ENCODE measurements at places on chromosomes 1 and 21.

GRCh38 chr1:218711884-218712674 is 366.9 kb downstream of the TGFB2 start:
- no peak for DNase-seq

- peak; percentile 52 for DNase-seq
Observed at GRCh38 chr1:77038000-77038399, 170.7 kb downstream of the ST6GALNAC5 start.

DNA sequence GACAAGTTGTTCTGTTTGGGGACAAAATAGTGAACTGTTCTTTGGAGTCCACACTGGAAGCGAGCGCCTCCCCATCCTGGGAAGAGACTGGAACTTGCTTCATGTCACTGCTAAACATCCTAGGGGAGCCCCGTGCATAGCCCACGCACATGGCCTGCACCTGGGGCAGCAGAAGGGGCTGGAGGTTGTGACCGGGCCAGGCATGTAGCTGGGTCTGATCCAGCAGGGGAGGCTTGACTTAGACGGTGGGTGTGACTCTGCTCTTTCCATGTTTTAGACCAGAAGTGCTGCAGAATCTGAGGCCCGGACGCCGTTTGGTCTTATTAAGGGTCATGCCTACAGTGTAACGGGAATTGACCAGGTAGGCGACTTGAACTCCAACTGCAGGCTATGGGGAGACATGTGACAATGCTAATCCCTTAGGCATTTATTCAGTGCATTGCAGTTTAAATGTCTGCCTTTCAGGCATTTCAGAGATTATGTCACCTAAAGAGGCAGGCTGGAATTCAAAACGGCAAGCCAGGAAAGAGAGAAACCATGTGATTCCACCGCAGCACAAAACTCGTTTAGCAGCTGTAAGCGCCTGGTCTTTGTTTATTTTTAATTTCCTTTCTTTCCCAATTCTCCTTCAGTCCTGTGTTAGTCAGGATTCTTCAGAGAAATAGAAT is 21.8 kb downstream of the CAPN9 start:
- DNase-seq, result no peak

GRCh38 chr1:46517010-46517600 is 27.5 kb downstream of the DMBX1 start:
- DNase-seq, result no peak
